Stimulated activated CD4-positive, alpha-beta T cell treated with anti-CD3 and anti-CD28 coated beads, Interleukin-1b, Interleukin-23, amount 100 ng/mL, for 1 hour (primary cell): ENCODE measurements at places on chromosomes 6 and 20.

GRCh38 chr6:139133262-139134063 is 1.4 kb upstream of the HECA start:
- no peak for DNase-seq

DNA sequence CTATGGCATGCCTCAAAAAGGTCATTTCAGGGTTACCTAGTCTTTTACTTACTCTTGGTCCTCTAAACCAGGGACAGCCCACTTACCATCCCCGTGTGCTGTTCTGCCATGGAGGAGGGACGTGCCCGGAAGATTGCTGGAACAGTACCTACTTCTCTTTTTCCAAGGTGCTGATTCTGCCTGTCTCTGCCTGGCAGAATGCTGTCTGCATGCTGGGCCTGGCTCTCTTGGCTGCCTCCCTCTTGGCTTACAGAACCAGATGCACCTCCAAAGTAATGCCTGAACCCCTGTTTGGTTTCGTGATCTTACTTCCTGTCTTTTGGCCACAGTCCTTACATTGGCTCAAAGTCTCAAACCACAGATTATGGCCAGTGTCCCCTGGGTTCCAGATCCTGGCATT is 120.7 kb upstream of the NT5E start:
- no peak for DNase-seq

- DNase-seq, result no peak
Observed at GRCh38 chr6:11092668-11093375, 812 bp upstream of the SMIM13 start.

- DNase-seq, result no peak
Observed at GRCh38 chr6:142071981-142072380, 60.7 kb upstream of the GJE1 start.

DNA sequence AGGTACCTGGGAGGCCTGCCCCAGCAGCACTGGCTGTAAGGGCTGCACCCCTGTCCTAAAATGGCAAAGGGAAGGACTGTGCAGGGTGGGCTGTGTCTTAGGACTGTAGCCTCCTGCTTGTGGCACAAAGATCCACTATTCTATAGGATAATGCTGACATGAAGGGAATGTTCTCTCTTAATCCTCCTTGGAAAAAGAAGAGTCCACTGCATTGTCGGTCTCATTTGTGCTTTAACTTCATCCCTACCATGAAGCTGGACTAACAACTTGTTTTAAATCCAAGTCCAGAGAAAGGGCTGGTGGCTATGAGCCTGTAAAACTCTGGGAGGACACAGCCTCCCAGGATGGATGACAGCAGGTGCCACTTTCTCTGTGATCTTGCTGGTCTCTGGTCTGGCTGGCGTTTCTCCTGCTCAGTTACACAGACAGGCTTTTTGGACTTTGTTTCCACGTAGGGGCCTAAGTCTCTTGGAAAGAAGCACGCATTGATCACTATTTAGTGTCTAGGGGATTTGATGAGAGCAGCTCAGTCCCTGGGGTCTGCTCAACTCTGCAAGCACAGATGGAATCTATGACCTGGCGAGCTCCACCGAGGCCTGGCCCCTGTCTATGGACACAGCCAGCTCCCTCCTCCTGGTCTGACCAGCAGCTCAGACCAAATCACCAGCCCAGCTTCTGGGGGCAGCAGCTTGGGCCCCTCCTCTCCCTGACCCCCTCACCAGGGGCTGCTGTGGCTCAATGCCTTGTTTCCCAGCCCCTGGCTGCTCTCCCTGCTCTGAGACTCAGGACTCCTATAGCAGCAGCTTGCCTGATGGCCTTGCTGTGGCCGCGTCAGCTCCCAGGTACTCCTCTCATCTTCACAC is 4.8 kb downstream of the CST3 start:
- no peak for DNase-seq
